ENCODE measurements at places on chromosomes 5 and 9. TPM values are rescaled to one million over a fixed set of nuclear protein-coding genes. Genes with fewer than 3 reads are reported as not detected.

- no peaks in the 10 kb centered on the region for H3K36me3 ChIP-seq
- peak overlapping the region; percentile 63 for H3K4me3 ChIP-seq
- DNase-seq, result no peak
- H3K27me3 ChIP-seq, result no peaks in the 10 kb centered on the region
- peaks cover 1% of the 10 kb centered on the region for H3K4me1 ChIP-seq
- H3K27ac ChIP-seq, result peak overlapping the region; percentile 8
Measured at GRCh38 chr5:159262472-159262858, 625 bp upstream of the UBLCP1 start.

DNA sequence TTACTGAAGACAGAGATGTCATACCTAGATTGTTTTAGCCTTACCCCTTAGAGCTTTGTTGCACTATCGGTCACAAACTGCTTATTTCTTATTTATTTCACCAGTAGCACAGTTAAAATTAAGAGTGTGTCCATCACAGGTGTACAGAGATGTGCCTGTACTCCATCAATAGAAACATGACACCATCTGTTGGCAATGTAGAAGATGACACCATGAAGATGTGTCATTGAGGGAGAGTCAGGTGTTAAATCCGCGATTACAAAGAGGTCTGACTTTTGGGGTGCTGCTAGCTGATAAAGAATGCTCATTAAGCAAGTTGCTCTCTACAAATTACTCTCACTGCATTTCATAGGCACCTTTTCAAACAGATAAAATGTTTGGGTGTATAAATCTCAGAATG, 164.4 kb downstream of the SMARCA2 start:
- no peak overlapping the region for H3K4me3 ChIP-seq
- peaks cover 2% of the 10 kb centered on the region for H3K36me3 ChIP-seq
- H3K4me1 ChIP-seq, result no peaks in the 10 kb centered on the region
- no peak for DNase-seq
- no peaks in the 10 kb centered on the region for H3K27me3 ChIP-seq
- no peak overlapping the region for H3K27ac ChIP-seq

- H3K36me3 ChIP-seq, result no peaks in the 10 kb centered on the region
- H3K4me1 ChIP-seq, result no peaks in the 10 kb centered on the region
- no peak overlapping the region for H3K4me3 ChIP-seq
- H3K27ac ChIP-seq, result no peak overlapping the region
Measured at GRCh38 chr5:457195-457961, 14.4 kb downstream of the EXOC3 start.

The DNAH5 gene
- 0.03 TPM for polyA plus RNA-seq

The EDIL3 gene
- 89.7 TPM for polyA plus RNA-seq

- DNase-seq, result no peak
- no peak overlapping the region for H3K27ac ChIP-seq
- no peak overlapping the region for H3K4me3 ChIP-seq
- H3K27me3 ChIP-seq, result no peaks in the 10 kb centered on the region
- no peaks in the 10 kb centered on the region for H3K36me3 ChIP-seq
Measured at GRCh38 chr9:97753975-97754374, 56.8 kb upstream of the XPA start.

The PRDM9 gene
- polyA plus RNA-seq, result 0.03 TPM

The GRXCR2 gene
- polyA plus RNA-seq, result not detected

DNA sequence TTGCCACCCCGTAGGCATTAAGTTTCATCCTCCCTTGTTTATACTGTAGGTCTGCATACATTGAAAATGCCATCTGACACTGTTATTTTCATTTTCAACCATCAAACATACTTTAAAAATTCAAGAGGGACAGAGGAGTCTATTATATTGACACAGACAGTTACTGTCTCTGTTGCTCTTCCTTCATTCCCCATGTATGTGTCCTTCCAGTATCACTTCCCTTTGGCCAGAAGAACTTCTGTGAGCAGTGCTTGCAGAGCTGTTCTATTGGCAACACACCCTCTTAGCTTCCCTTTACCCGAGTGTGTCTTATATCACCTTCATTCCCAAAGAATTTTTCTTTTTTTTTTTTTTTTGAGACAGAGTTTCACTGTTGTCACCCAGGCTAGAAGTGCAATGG, 42.8 kb downstream of the RASGEF1C start:
- H3K4me1 ChIP-seq, result no peaks in the 10 kb centered on the region
- H3K36me3 ChIP-seq, result no peaks in the 10 kb centered on the region
- H3K27me3 ChIP-seq, result no peaks in the 10 kb centered on the region
- H3K4me3 ChIP-seq, result no peak overlapping the region
- no peak overlapping the region for H3K27ac ChIP-seq

DNA sequence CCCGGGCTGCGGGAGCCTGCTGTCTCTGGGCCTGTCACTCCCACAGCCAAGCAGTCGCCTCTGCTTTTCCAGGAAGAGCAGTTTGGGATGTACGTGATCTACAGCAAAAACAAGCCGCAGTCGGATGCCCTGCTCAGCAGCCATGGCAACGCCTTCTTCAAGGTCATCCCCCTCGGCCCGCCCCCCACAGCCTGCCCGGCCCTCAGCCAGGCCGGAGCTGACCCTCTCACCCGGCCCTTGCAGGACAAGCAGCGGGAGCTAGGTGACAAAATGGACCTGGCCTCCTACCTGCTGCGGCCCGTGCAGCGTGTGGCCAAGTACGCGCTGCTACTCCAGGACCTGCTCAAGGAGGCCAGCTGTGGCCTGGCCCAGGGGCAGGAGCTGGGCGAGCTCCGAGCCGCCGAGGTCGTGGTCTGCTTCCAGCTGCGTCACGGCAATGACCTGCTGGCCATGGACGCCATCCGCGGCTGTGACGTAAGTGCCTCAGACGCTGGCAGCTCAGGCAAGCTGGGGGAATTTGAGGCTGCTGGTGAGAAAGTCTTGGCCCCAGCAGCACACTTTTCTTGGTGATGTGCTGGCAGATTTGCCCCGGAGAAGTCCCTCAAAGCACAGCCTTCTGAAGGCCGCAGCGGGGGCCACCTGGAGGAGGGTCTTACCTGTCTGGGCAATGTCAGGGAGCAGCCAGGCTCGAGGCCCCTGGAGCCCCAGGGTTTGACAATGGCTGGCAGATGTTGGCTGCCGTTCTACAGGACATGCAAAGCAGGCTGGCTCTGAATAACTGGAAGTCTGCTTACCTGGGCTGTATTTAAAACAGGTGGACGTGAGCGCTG, 20.1 kb upstream of the LRRC14B start:
- H3K27ac ChIP-seq, result no peak overlapping the region
- no peaks in the 10 kb centered on the region for H3K27me3 ChIP-seq
- H3K4me1 ChIP-seq, result no peaks in the 10 kb centered on the region
- no peaks in the 10 kb centered on the region for H3K36me3 ChIP-seq

DNA sequence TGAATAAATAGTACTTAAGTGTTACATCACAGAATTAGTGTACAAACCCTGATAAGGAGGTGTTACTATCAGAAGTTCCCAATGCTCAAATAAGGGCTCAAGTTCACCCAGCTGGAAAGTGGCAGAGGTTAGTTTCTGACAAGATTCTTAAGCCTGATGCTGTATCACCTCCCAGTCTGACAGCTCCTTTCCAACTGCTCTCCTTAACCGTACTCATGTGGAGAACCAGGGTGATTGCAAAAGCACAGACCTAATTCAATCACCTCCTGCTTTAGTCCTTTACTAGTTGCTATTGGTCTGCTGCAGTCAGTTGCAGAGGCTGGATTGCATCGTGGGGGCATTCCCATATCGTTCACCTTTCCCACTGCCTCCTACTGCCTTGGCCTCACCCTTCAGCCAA, 100.4 kb upstream of the ZNF618 start:
- no peak for DNase-seq
- no peaks in the 10 kb centered on the region for H3K27me3 ChIP-seq
- no peak overlapping the region for H3K4me3 ChIP-seq
- H3K4me1 ChIP-seq, result peaks cover 4% of the 10 kb centered on the region
- H3K36me3 ChIP-seq, result no peaks in the 10 kb centered on the region

- DNase-seq, result no peak
- no peaks in the 10 kb centered on the region for H3K4me1 ChIP-seq
- H3K27me3 ChIP-seq, result no peaks in the 10 kb centered on the region
Measured at GRCh38 chr5:79588696-79589095, 23.5 kb upstream of the TENT2 start.

DNA sequence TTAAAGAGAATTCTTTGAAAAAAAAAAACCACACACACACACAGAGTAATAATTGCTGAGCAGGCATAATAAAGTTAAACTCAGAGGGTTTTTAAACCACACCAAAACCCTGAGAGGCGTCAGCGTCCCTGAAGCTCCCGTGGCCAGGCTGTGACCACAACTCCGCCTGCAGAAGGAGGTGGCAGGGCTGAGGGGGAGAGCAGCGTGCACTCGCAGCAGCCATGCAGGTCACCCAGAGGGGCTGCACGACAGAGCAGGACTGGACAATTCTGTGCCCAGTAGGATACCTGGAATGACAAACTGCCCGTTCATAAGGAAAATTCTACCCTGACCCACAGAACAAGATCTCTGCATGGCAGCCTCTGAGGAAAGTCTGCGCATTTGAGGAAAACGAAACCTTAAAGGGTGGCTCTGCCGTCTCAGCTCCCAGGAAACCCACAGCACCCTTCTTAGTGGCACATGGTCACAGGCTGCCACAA, 44.0 kb downstream of the ROR2 start:
- H3K27ac ChIP-seq, result no peak overlapping the region
- no peak for DNase-seq
- H3K4me3 ChIP-seq, result no peak overlapping the region
- no peaks in the 10 kb centered on the region for H3K36me3 ChIP-seq
- no peaks in the 10 kb centered on the region for H3K4me1 ChIP-seq
- H3K27me3 ChIP-seq, result no peaks in the 10 kb centered on the region

DNA sequence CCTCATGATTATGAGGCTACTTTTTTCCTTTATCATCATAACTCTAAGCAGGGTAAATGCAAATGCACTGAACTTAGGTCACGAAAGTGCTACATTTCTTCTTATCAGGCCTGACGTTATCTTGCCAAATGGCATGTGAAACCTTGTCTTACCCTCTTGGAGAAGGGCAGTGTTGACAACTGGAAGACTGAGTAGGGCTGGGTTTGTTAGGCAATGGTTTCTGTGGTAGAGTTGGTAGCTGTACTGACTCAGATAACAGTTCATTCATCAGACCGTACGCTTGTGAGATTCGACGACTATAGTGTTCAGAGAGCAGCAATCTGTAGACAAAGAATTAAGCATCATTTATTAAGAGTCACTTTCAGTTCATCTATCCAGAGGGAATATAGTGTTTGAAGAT, 127.7 kb downstream of the CPLANE1 start:
- H3K27me3 ChIP-seq, result no peaks in the 10 kb centered on the region
- H3K36me3 ChIP-seq, result peaks cover 6% of the 10 kb centered on the region
- no peak for DNase-seq
- no peak overlapping the region for H3K27ac ChIP-seq
- H3K4me3 ChIP-seq, result no peak overlapping the region
- no peaks in the 10 kb centered on the region for H3K4me1 ChIP-seq

The POU5F2 gene
- polyA plus RNA-seq, result 0.10 TPM

- no peak overlapping the region for H3K27ac ChIP-seq
- H3K36me3 ChIP-seq, result no peaks in the 10 kb centered on the region
- no peak for DNase-seq
Measured at GRCh38 chr5:149079883-149080282, 17.0 kb upstream of the SH3TC2 start.

The SH3RF2 gene
- 12.9 TPM for polyA plus RNA-seq

DNA sequence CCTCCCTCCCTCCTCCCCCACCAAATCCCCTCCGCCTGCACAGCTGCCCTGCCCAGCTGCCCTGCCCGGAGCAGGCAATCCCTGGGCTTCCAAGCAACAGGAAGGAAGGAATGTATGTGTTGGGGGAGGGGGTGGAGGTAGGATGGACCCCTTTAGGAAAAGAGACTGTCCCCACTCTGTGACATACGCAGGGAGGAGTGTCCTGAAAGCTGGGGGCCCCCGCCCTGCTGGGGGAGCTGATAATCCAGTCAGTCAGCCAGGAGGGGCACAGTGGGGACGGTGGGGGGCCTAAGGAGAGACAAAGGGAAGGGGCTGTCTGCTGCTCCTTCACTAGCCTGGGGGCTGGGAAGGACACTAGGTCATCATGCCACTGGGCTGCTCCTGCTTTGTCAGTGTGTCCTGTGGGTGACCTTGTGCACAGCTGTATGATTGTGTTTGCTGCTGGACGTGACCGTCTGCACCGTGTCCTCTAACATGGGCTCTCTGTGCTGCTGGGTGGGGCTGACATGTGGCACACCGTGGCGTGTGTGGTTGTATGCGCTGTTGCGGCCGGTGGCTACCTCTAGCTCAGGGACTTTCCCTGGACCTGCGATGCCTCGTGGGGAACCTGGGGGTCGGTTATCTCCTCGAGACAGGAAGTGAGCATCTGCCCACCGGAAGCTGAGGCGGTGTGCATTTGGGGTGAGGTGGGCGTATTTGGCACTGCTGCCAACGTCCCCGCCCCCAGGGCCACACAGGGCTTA, 3.0 kb downstream of the N4BP3 start:
- H3K4me1 ChIP-seq, result no peaks in the 10 kb centered on the region
- no peak overlapping the region for H3K4me3 ChIP-seq
- DNase-seq, result no peak
- no peak overlapping the region for H3K27ac ChIP-seq
- no peaks in the 10 kb centered on the region for H3K27me3 ChIP-seq

DNA sequence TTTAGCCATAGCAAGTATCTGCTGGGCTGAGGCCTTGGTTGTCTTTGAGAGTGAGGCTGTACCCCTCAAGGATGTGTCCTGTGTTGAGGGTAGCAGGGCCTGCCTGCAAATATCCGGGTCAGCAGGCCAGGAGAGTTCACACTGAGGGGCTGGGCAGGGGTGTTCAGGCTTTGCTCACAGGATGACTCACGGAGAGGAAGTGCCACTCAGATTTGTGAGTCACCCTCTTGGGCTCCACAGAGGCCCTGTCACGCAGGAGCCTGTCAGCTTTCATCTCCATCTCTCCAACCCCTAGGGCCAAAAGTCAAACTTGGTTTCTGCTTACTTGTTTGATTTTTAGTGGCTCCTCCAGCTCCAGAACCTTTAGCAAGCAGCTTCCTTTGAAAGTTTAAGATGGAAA, 211.5 kb downstream of the SEC61B start:
- DNase-seq, result peak; percentile 83
- H3K4me1 ChIP-seq, result no peaks in the 10 kb centered on the region
- no peaks in the 10 kb centered on the region for H3K36me3 ChIP-seq
- H3K27me3 ChIP-seq, result no peaks in the 10 kb centered on the region
- no peak overlapping the region for H3K27ac ChIP-seq

The SPINK6 gene
- polyA plus RNA-seq, result not detected

DNA sequence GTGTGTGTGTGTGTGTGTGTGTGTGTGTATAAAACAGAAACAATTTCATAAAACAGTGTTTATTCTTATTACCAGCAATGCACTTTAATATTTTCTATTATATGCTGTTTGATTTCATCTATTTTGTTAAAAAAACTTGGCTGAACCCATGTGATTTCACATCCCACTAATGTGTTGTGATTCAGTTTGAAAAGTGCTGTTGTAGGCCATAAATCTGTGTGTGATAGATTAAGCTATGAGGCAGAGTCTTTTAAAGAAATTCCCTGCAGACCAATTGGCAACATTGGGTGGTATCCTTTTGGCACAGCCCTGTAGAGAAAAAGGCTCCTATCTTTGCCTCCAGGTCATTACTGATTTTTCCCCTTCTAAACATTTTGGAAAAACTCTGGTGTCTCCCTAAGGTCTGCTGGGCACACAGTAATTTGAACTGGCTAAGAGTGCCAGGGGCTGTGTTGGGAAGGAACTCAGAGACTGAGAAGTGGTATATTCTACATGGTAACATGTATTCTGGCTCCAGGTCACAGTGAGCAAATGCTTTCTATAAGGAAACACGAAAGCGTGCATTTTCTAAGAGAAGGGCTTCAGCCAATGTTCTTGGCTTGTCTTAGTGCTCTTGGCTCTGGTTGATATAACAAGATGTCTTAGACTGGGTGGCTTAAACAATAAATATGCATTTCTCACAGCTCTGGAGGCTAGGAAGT, 4.5 kb downstream of the CAMK4 start:
- no peak overlapping the region for H3K27ac ChIP-seq
- H3K27me3 ChIP-seq, result peaks cover 2% of the 10 kb centered on the region
- H3K4me3 ChIP-seq, result no peak overlapping the region
- H3K4me1 ChIP-seq, result no peaks in the 10 kb centered on the region
